ENCODE measurements at places on chromosomes 1 and 21.

DNA sequence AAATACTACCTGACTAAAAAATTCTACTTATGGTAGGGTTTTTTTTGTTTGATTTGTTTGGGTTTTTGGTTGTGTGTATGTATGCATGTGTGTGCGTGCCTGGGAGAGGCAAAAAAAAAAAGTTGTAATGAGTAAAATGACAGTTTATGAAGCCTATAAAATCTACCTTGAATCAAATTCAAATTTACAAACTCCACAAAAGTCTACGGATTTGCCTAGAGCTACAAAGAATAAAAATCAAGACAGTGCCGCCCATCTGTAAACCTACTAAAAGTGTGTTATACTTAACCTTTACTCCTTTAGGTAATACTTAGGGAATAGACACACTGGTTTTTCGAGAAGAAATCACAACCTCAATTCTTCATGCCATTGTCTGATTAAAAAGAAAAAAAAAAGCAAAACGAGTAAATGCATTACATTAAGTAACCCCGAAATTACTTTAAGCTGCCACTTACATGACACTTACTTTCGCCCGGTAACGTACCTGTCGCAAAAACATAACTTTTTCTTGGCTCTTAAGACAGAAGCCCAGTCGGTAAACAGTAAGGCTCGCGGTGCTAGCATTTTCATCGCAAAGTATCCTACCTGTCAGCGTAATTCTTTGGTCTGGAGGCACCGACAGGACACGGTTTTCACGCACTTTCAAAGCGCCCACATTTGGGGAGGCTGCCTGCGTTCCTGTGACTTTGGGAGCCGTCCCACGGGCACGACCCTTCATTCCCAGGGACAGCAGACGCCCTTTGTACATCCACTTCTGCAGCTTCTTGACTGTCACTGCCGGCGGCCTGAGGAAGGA is 951 bp downstream of the SYDE2 start:
- DNase-seq: no peak

DNA sequence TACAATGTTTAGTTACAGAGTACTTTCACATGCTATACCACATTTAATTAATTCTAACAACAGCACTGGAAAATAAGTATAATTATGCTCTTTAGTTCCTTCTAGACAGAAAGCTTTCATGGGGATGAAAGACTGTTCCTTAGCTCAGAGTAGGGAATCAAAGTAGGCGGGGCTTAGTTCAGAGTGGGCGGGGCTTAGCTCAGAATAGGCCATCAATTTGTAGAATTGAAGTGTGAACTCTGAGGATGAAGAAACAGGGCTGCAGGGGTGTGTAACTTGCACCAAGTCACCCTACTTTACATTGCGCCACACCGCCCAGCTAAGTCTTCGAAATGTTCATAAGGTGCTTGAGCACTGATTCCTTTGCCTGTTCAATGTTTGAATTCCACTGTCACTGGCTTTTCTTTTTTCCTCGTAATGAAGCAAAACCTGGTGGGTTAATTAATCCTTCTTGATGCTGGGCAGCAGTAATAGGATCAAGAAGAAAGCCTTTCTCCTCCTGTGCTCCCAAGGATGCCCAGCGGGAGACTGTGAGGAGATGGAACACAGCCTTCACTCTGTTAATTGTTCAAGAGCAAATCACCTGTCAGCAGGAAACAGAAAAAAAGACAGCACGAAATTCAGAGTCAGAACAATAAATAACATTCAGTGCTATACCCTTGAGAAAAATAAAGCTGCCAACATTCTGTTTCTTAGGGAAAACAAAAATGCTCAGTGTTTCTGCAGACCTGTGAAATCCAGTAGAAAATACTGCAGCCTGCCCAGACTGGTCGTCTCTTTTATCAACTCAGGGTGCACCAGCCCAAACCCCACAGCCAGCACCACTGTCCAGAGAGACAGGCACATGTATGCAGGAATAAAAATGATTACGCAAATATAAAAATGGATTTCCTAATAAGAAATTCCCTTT is 66.5 kb upstream of the CAMK1G start:
- DNase-seq: no peak

DNA sequence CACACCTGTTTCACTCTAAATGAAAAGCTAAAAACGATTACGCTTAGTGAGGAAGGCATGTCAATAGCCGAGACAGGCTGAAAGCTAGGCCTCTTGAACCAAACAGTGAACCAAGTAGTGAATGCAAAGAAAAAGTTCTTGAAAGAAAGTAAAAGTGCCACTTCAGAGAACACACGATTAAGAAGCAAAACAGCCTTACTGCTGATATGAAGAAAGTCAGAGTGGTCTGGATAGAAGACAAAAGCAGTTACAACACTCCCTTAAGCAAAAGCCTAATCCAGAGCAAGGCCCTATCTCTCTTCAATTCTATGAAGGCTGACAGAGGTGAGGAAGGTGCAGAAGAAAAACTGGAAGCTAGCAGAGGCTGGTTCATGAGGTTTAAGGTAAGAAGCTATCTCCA is 130.7 kb downstream of the SIPA1L2 start:
- DNase-seq: no peak

DNA sequence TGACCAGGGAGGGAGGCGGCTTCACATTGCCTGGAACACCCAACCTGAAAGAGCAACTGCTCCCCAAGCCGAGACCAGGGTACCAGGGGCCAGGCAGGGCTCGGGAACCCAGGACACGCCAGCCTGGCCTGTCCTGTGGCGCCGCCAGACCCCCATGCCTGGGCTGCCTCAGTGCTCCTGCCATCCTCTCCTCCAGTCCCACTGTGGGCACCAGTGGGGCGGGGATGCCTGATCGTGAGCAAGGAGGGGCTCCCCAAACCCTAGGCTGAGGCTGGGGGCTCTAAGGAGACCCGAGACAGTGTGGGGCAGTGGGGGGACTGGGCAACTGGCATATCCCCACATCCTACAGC is 45.1 kb downstream of the WNT9A start:
- DNase-seq: peak; percentile 64

DNA sequence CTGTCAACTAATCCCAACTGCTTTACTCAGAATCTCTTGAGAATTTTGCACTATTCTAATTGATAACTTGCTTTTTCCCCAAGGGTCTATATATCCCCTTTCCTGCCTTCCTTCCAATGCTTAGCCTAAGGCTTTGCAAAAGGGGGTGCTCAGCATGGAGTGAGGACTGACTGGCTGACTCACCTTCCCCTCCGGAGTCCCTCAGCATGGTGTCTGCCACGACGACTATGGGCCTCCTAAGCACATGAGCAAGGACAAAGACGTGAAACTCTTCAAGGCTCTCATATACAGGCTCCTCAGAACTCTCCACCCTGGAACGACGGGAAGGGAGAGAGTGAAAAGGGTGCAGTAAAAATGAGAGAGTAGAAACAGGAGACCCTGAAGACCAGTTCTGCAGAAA is 13.2 kb upstream of the MTMR11 start:
- no peak for DNase-seq

DNA sequence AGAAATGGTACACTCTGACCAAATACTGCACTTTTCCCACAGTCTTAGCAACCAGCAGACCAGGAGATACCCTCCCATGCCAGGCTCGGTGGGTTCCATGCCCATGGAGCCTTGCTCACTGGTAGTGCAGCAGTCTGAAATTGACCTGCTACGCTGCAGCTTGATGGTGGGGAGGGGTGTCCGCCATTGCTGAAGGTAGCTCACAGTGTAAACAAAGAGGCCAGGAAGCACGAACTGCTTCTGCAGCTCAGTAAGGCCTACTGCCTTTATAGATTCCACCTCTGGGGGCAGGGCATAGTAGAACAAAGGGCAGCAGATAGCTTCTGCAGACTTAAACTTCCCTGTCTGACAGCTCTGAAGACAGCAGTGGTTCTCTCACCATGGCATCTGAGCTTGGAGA is 12.3 kb upstream of the IFI44L start:
- no peak for DNase-seq

- peak; percentile 37 for DNase-seq
Measured at GRCh38 chr1:5752746-5753548, 239.3 kb downstream of the NPHP4 start.

DNA sequence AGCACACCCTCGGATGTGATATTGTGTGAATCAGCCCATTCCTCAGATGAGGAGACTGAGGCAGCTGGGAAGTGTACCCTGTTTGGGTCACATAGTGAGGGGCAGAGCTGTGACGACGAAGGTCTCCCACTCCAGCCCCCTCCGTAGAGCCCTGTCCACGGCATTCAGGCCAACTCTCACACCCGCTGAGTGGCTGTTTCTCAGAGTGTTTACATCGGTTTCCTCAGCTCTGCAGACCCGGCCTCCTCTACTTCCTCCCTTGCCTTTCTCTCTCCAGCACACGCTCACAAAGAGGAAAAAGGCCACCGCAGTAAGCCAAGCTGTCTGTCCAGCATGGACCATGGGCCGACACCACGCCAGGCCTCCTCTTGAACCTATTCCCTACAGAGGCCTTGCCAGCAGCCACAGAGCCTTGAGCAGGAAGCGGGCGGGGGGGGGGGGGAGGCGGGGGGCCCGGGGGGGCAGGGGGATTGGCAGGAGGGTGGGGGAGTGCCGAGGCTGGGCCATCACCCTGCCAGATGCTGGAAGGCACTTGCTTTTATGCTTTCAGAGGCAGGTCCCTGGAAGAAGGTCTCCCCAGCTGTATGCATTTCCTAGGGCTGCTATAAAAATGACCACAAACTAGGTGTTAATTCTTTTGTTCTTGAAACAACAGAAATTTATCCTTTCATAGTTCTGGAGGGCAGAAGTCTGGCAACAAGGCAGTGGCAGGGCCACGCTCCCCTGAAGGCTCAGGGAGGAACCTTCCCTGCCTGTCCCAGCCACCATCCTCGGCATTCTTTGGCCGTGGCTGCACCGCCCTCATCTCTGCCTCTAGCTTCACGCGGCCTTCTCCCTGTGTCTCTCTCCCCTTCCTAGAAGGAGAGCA is 178.4 kb downstream of the PSMG1 start:
- DNase-seq: peak; percentile 87

GRCh38 chr1:234708700-234709395 is 98.9 kb upstream of the IRF2BP2 start:
- DNase-seq: peak; percentile 30
